ENCODE measurements at places on chromosomes 5 and 9.

- no peak for DNase-seq
Measured at GRCh38 chr9:90032296-90033027, 427.6 kb downstream of the GADD45G start.

GRCh38 chr5:33649549-33650482 is 209.1 kb downstream of the TARS1 start:
- DNase-seq = peak; percentile 82

- no peak for DNase-seq
Measured at GRCh38 chr9:104494808-104495207, 9.3 kb upstream of the OR13F1 start.

- no peak for DNase-seq
Measured at GRCh38 chr5:99010294-99010693, 81.5 kb upstream of the CHD1 start.

DNA sequence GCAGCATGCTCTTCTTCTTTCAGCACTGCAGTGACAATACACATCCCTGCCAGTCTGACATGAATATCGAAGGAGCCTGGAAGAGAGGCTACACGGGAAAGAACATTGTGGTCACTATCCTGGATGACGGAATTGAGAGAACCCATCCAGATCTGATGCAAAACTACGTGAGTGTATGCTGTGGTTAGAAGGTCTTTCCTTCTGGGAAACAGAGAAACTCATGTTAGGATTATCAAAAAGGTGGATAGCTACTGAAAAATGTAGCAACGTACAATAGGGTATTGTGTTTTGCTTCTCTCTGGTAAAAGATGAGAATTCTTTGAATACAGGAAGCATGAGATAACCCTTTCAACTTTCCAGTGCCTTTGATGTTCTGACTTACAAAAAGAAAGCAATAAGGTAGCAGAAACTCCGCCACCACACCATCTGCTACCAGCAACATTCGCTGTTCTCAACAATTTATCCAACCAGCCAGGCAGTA is 133.3 kb downstream of the PCSK5 start:
- DNase-seq = no peak

- DNase-seq = peak; percentile 42
Measured at GRCh38 chr5:160463740-160464465, 42.2 kb downstream of the PTTG1 start.

GRCh38 chr5:38556088-38556598 is 303 bp downstream of the LIFR start:
- no peak for DNase-seq

DNA sequence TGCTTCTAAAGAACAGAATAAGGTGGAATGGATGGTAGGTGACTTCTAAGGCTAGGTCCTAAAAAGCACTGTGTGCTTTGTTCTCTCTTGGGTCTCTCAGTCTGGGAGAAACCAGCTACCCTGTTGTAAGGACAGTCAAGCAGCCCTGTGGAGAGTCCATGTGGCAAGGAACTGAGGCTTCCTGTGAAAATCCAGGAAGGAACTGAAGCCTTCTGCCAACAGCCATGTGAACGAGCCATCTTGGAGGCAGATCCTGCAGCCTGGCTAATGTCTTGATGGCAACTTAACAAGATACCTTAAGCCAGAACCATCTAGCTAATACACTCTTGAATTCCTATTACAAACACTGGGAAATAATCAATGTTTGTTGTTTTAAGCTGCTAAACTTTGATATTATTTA is 100.1 kb upstream of the PCA3 start:
- DNase-seq = no peak

DNA sequence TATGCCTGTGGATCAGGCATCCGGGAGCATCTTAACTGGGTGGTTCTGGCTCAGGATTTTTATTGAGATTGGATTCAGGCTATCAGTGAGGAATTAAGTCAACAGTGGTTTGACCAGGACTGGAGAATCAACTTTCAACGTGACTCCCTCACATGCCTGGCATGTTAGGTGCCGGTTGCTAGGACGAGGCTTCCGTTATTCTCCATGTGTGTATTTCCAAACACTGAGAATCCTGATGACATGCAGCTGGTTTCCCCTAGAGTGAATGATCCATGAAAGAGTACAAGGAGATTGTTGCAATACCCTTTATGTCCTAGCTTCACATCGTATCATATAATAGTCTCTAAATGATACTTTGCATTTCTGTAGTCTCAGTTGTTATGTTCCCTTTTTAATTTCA is 529.2 kb downstream of the ANXA1 start:
- DNase-seq = no peak

DNA sequence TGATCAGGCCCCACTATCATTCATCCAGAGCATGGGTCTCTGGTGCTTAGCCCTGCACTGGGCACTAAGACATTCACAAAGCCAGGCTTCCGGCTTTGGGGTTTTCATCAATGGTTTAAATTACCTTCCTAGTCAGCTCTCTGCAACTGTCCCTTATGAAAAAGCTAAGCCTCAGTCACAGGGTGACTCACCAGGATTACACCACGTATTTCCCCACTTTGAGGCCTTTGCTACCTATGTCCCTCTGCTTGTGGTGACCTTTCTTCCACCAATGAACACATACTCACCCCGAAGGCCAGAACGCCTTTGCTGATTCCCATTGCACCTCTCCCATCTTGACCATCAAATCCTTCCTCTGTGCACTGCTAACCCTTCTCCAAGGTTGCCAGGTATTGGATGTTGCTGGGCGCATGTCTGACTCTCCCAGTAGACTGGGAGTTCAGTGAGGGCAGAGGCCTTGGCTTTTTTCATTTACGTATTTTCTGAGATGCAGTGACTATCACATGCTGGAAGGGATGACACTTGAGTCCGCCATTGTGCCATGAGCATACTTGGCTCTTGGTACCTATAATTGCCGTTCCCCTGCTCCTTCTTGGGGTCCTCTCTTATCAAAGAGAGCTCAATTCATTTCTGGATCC is 58.7 kb upstream of the TNFSF8 start:
- DNase-seq = no peak

DNA sequence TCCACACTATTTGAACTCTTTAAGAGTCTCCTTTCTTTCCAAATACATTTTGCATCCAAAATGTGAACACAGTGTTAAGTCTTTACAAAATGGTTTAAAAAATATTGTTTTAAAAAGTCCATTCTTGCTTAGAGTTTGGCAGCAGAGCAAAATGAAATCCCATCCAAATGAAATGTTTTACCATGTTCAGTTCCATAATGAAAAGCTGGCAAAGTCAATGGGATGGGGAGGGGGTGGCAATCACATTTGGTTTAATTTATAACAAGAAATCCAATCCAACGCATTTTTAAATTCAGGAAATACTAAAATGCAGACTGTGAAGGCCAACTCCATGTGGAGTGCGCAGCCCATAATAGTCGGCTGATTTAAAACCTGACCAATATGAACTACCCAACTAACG is 39.4 kb downstream of the MRPL36 start:
- DNase-seq = no peak

DNA sequence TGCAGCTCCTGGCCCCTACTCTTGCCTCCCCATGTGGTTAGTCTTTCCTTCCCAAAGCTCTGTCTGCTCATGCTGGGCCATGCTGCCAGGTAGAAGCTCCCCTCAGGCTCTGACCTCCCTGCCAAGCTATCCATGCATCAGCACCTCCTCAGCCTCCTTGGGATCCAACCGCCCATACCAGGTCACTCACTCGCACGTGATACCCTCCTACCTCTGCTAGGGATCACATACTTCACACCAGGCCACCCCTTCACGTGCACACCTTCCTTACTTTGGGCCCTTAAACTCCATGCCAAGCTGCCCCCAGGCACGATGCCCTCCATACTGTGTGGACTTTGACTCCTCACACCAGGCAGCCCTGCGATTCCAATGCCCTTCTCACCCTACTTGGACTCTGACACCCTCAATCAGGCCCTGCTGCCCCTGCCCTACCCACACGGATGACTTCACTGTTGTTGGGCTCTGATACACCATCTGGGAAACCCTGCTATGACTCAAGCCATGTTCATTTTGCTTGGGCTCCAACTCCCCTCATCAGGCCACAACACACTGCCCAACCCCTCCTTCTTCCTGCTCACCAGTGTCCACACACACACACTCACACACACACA is 34.1 kb downstream of the ZNF483 start:
- peak; percentile 16 for DNase-seq

DNA sequence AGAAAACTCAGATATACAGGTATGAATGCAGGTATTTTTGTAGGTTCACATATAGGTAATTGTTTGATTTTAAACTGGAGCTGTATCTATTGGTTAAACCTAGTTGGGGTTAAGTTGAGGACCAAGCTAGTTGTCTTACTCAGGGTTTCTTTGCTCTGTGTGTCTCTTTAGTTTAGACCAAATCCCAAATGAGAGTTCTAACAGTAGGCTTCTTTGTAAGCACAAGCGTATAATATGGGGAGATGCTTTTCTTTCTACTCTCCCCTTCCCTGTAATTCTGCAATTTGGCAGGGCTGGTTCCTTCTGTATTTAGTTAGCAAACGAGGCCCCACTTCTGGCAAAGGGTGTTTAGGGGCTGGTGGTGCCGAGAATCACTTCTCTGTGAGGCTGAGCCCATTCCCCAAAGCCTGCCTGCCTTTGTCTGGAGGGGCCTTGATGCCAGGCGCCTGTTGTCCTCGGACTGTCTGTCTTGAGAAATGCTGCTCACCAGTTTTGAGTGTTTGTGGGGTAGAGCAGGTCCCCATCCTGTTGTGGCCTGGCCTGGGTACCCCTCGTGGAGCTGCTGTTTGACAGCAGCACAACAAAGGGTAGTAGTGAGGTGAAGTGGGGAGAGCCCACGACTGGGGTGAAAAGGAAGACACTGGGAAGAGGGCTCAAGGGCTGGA is 259.3 kb downstream of the FANCC start:
- no peak for DNase-seq

DNA sequence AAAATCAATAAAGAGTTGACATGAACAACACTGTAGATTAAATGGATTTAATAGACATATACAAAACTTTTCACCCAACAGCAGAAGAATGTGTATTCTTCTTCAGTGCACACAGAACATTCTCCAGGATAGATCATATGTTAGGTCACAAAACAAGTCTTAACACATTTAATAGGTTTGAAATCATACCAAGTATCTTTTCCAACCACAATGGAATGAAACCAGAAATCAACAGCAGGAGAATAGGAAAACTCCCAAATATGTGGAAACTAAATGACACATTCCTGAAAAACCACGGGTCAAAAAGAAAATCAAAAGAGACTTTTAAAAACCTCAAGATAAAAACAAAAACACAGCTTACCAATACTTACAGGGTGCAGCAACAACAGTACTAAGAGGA is 790.1 kb upstream of the ZNF608 start:
- DNase-seq = no peak

GRCh38 chr9:32265037-32265436 is 119.4 kb upstream of the ACO1 start:
- no peak for DNase-seq

DNA sequence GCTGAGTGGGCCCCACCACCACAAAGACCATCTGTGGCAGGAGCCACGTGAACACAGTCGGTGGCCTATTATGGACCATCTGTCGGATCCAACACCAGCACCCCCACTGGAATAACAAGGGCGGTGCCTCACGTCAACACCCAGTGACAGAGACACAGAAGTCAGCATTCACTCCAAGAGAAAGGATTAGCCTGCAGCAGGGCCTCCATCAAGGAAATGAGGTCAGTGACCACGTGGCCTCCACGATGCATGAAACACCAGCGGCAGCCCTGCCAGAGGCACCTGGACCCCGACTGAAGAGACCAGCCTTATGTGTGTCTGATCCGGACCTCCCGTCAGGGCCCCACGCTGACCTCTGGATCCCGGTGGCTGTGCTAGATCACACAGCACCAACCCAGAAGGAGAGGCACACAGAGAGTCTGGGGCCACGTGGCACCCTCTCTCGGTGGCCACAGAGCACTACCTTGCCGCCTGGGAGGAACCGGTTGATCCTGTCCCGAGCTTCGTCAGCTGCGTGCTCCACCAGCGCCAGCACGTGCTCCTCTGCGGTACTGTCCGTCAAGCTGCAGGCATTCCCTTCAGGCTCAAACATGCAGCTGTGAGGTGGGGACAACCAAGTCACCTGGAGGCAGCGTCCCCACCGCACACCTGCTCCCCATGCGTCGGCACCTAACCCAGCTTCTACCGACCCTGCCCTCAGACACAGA is 9.0 kb downstream of the BRD9 start:
- no peak for DNase-seq

DNA sequence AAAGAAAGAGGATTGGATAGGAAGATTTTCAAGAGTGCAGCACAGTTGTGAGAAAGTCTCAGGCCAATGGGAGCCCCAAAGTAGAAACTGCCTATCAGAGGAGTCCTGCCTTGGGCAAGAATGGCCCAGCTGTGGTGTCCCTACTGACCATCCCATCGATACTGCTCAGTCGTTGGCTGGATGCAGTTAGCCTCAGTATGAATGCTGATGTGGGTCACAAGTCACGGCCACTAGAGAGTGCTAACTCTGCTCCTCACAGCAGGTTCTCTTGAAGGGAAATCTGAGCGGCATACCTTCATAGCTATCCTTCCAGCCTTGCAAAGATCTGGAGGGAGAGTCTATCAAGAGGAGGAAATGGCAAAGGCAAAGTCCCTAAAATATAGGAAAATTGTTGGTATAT is 11.6 kb upstream of the CETN3 start:
- no peak for DNase-seq

- no peak for DNase-seq
Measured at GRCh38 chr5:111016801-111017200, 54.7 kb upstream of the TSLP start.

- DNase-seq = no peak
Measured at GRCh38 chr5:138032028-138032571, 779 bp downstream of the FAM13B start.

GRCh38 chr5:173328844-173329490 is 753 bp upstream of the STC2 start:
- DNase-seq = peak; percentile 67

- DNase-seq = peak; percentile 79
Measured at GRCh38 chr9:131839281-131840084, 99.6 kb upstream of the RAPGEF1 start.

DNA sequence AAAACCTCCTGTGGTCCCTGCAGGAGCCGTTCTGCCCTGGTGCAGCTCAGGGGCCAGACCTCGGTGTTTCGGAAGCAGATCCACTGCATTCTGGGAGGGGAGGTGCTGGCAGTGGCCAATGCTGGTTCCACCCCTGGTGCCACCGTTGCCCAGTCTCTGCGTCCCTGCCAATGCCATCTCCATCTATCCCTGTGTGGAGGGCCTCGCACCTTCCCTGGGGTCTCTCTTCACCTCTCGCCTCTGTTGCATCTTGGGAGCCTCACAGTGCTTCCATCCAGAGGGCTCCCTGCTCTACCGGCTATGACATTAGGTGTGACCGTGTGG is 15.3 kb downstream of the NCS1 start:
- DNase-seq = no peak

GRCh38 chr5:147986134-147986757 is 77.5 kb upstream of the SPINK5 start:
- no peak for DNase-seq
